ENCODE measurements at places on chromosomes 2 and 18.
A peak's percentile ranks its signal among the peaks of the same experiment; 100 is the strongest.

DNA sequence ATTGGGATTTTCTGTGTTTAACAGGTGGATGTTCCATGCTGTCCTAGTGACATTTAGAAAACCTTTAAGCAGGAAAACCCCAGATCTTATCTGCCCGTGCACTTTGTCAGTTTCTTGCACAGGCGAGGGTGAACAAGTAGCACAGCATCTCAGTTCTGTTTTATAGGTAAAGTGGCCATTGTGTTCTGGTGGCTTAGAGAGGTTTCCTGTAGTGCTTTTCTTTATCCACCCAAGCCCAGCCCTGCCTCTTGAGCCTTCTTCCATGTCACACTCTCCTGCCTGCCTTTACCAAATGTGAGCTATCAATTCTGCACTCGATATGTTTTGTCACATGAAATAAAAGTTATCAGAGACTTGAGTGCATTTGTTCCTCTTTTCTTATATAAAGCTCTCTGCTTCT lies 135.3 kb upstream of the NOSTRIN start:
- no peak for DNase-seq

DNA sequence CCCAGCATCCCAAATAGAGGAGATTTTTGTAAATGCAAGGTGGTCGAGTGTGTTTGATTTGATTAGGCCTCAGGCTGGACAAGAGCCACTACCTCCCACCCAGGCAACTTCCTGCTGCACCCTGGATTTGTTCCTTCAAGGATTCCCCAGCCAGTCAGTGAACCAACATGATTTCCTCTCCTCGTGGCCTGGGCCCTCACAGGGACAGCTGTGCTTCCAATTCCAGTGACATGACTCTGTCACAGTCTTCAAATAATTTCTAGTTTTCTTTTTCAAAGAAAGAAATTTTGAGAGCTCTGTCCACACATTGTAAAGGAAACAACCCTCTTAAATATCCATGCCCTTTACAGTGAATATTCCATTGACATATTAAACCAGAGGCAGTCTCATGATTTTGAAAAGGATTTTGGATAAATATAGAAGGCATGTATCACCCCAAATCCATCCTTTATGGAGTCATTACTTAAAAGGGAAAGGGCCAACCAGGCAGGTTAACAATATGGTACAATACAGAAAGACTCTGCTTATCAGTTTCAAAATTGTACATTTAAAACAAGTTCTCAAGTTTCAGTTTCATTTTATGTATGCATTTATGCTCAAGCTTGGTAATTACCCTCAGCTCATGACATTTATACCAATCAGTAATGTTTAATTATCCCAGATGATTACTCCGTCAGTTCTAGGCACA lies 121.3 kb upstream of the FOSL2 start:
- no peak for DNase-seq

- no peak for DNase-seq
These were observed 62.1 kb upstream of the HDAC4 start for GRCh38 chr2:239462671-239463506.

DNA sequence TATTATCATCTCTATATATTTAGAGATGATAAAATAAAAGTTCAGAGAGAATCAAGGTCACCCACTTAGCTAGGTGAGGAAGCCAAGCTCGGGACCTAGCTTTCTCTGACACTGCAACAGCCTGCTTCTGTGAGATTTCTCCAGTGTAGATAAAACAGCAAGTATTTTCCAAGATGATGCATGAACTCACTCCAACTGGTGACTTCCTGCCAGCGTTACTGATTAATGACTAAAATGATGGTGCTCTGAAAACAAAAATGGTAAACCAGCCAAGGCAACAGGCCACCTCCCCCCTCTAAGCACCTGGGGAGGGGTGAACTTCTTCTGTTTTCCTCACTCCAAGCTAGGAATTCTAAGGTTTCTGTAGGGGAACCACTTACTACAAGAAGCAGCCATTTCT lies 510.2 kb upstream of the ID2 start:
- peak; percentile 19 for DNase-seq

All from MG63 (cell line).